Posterior cingulate gyrus (tissue), 11 donors: ENCODE measurements at places on chromosomes 3 and 15.

DNA sequence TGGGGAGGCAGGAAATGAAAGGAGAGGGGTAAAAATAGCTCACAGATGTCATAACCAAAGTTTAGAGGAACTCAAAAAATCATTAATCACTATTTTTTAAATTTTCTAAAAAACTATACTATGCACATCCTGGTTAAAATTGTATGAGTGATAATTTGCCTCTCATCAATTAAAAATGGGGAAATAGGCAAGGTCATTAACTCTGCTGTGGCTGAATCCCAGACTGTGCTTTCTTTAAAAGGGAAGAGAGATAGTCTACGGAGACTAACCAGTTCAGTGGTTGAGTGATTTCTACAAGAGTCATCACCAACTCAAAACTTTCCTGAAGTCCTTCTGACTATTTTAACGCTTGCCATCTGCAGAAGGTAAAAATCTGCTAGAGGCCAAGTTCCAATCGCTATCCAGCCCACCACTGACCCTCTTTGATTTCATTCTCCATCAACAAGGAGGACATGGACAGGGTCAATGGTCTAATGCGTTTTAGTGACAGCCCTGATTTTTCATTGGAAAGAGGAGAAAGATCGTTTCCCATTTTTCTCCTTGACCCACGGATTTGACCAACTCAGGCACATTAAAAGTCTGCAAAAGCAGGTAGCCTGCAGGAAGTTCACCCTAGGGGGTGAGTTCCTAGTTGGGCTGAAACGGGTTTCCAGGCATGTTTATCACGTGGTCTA lies 850 bp downstream of the SUCLG2 start:
- no peak for DNase-seq

DNA sequence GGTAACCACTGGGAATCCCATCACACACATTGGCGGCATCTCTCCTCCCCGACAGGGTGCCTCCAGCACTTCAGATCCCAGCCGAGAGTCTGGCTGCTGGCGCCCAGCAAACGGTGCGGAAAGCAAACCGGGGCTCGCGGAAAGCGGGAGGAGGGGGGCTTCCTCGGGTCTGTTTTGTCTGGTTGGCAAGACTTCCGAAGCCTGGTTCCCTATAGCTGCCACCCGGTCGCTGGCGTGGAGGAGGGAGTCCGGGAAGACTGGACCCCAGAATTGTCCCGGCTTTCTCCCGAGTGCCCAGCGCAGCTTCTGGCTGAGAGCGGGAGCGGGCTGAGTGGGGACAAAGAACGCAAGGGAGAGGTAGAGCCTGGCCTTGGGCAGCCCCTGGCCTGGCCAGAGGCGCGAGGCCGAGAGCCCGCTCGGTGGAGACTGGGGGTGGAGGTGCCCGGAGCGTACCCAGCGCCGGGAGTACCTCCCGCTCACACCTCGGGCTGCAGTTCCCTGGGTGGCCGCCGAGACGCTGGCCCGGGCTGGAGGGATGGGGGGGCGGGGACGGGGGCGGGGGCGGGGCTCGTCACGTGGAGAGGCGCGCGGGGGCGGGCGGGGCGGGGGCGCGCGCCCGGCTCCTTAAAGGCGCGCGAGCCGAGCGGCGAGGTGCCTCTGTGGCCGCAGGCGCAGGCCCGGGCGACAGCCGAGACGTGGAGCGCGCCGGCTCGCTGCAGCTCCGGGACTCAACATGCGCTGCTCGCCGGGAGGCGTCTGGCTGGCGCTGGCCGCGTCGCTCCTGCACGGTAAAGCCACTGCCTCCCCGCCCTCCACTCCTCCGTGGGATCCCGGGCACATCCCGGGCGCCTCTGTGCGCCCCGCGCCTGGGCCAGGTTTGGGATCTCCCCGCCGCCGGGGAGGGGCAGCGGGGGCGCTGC lies at the start of gene CHRNA7:
TSS of gene CHRNA7 (plus strand) at position 654 of the 920 bp plus-strand sequence. CDS start at position 734, 80 bp downstream.
- peak; percentile 51 for DNase-seq

- no peak for DNase-seq
These were observed 3.8 kb downstream of the CALML4 start for GRCh38 chr15:68201153-68201878.

- DNase-seq: no peak
These were observed 265.0 kb downstream of the XXYLT1 start for GRCh38 chr3:195005759-195006510.

DNA sequence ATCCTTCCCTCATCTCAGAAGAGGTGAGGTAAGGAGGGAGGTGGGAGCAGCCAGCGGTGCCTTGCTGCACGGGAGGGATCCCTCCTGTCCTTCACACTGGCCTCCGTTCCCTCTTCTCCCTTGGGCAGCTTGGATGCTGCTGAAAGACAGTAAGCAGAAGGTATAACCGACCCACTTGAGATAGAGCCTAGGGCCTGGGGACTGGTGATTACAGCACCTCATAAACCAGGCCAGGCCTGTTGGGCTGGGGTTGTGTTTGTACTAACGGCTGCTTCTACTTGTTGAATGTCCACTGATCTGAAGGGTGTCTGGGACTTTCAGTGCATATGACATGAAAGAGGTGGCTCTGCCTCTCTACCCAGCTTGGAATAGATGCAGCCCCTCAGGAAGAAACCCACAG lies 25.0 kb downstream of the SEMA6D start:
- no peak for DNase-seq

DNA sequence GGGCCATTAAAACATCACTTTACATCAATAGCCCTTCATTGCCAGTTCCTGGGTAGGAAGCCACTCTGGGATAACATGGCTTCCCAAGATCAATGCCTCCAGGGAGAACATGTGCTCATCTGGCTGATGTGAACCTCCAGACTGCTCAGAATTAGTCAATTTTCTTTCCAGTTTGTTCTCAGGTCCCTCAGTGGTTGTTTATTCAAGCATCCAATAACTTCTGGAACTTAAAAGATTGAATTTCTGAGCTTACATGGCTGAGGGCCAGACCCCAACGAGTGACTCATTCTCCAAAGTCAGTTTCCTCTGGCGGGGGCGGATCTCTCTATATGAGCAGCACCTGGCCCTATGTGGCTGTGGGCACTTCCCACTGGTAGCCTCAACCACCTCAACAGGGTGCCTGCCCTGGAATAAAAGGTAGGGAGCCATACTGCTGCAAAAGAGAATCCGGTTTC lies 34.0 kb downstream of the LYZL4 start:
- no peak for DNase-seq

- peak; percentile 61 for DNase-seq
These were observed 43.1 kb upstream of the LIMD1 start for GRCh38 chr3:45551214-45552010.
